ENCODE measurements at places on chromosomes 7 and 10.

- no peak for DNase-seq
Measured at GRCh38 chr7:20896996-20897395, 110.3 kb upstream of the SP8 start.

GRCh38 chr10:69786791-69787190 lies 14.9 kb upstream of the COL13A1 start:
- no peak for DNase-seq

- no peak for DNase-seq
Measured at GRCh38 chr10:77267703-77268675, 369.6 kb downstream of the KCNMA1 start.

DNA sequence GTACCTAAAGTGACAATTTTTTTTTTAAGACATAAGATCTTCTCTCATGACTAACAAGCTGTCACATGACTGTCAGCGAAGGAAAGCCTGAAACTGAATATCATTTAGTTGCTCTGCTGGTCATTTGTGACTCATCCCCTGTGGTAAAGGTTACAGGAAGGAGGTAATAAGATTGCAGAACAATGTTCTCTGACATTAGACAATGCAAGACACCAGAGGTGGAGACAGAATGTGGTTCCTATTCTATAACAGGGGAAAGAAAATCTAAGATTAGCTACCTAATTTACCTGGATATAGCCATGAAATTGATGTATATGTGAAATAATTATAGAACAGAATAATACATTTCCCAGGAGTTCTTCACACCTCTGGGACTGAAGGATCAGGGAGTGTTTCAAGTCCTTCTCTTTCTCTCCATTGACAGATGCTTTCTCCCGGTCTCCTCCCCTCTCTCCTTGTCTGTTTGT lies 47.7 kb downstream of the LRGUK start:
- peak; percentile 67 for DNase-seq

- DNase-seq: no peak
Measured at GRCh38 chr10:5503477-5503835, 4.1 kb upstream of the CALML5 start.

DNA sequence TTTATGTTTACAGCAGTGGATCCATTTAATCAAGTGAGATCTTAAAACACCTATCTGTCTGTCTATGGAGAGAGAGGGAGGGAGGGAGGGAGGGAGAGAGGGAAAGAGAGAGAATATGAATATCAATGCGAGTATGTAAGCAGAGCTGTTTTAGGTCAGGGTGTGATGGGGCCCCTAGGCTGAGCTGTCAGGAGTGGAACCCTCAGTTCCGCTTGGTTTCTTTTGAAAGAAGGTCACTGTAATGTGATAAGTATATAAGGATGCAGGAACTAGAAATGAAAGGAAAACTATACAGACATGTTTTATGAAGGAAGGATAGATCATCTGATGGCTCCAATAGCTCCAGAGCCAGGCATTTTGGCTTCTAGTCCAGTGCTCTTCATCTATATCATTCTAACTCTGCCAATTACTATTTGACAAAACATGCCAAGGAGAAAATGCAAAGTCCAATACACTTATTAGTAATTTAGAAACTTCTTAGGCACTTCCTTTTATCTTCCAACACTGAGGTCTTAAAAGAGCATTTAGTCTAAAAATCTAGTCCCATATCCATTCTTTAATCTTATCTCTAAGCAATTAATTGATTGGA lies 70.3 kb downstream of the NRCAM start:
- DNase-seq: no peak

DNA sequence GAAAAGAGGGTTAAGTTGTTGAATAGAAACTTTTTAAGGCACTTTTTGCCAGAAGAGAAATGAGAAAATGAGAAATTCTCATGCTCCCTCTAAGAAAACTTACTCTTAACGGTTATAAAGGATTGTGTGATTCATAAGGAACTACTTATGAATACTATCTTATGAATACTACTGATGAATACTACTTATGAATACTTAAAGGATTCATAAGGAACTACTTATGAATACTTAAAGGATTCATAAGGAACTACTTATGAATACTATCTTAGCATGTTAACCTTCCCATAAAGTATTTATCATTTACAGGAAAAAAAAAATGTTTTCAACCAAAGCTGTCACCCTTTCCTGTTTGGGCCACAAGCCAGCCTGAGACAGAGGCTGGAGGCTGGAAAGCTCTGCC lies 53.1 kb upstream of the UCN3 start:
- no peak for DNase-seq

DNA sequence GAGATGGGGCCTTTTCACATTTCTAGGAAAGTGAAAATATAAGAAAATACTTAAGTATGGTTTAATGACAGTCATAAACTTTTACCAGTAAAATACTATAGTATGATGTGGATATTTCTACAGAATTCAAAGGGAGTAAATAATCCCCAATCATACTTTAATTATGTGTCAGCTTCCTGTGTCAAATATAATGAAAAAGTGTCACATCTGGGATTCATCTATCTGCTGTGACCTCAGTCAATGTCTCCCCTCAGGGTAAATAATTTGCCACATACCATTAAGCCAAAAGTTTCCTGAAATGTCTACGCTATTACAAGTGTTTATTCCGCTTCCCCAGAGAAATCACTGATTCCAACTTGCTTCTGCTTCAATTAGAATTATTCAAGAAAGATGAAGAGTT lies 110.5 kb downstream of the ITGA8 start:
- DNase-seq: no peak

DNA sequence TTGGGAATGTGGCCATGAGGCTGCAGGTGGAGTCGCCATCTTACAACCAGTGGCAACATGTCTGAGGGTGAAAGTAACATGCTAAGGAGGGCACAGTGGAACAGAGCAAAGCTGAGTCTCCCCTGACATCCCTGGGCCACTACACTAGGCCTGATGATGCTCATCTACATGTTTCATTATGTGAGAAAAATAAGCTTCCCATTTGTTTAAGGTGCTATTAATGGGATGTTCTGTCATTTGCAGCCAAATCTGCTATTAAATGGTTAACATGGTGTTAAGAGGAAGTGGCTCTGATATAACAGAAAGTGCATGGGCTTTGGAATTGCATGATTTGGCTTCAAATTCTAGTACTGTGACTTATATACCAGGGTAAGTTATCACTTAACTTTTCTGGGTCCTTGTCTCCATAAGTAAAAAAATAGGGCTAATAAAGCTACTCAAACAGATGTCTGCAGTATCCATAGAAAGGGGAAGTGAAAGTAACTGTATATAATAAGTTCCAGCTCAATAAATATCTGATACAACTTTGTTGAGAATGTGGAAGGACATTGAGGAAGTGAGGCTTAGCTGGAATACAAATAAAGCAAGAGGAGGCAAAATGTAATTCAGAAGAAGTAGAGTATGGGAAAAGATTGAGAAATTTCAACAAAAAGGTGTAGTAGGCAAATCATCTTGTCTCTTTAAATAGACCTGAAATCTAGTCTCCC lies 158.9 kb downstream of the RTKN2 start:
- no peak for DNase-seq

DNA sequence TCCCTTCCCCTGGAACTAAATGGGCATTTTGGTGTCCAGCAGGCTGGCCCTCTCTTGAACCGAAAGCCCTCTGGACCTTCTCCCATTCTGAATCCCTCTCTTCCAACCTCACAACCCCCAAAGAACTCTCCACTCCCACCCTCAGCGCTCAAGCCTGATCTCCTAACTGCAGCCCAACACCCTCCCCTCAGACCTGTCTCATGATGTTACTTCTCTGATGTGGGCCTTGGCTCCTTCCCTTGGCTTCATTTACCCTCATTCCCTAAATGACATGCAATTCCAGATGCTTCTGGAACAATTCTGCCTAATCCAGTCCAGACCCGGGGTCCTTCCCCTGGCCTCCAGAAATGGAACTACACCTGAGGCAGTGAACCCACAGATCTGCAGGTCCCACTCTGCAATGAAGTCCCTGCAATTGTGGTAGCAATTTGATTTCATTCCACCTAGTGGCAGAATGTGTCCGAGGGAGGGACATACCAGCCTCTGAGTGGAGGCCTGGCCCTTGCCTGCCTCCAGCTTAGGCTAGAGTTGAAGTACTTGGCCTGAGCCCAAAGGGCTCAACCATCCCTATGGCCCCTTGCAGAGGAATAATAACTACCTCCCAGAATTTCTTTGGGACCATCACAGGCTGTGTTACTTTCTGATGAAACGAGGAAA lies 4.1 kb upstream of the CEP41 start:
- no peak for DNase-seq

DNA sequence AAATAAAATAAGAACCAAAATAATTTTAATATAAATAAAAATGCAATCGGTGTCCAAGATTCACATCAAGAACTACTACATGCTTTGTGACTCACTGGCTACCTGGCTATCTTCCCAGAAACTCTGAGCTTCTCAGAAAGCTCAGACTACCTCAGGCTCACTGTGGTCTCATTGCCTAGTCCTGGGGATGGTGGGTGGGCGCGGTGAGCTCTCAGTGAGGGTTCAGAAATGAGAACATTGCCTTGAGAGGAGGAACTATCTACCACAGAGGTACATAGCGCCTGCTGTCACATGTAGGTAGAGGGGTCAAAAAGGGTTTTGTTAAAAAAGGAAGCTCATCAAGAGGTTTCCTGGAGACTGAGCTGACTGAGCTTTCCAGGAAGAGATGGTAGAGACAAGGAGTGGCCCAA lies 108.0 kb downstream of the WDFY4 start:
- DNase-seq: no peak

- no peak for DNase-seq
Measured at GRCh38 chr10:85635650-85636049, 730.9 kb downstream of the GRID1 start.

GRCh38 chr10:120996456-120997034 lies 145.4 kb downstream of the WDR11 start:
- no peak for DNase-seq

- no peak for DNase-seq
Measured at GRCh38 chr10:132061465-132061864, 4.3 kb upstream of the JAKMIP3 start.

DNA sequence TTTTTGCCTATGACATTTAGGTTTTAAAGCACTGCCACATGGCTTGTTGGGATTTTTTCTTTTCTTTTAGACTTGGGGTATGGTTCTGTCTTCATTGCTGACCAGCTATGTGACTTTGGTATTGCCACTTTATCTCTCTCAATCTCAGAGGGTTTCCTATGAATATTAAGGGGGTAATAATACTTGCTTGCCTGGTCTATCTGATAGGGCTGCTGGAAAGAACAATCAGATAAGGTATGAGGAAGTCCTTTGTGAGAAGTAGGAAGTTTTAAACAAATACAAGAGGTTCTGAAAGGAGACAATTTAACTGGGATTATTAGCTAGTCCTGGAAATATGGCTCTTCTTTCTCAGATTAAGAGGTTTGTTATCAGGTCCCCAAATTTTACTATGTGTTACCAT lies 80.8 kb downstream of the ZNF92 start:
- no peak for DNase-seq

DNA sequence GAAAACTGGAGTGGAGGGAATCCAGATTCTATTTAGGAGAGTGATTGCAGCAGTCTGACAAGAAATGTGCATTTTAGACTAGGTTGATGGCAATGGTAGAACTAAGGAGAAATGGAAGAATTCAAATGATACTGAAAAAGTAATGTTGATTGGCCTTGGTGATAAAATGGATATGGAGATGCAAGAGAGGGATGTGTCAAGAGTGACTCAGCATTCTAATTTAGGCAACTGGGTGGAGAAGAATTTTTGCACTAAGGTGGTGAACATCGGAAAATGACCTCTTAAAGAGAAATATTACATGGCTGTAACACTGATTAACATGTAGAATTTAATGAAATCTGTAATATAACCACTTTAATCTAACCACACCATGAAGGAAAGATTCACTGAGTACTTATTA lies 806.5 kb downstream of the PHTF2 start:
- DNase-seq: no peak

GRCh38 chr7:24075426-24075810 lies 208.6 kb upstream of the NPY start:
- no peak for DNase-seq

GRCh38 chr7:114835303-114835702 lies 86.6 kb upstream of the MDFIC start:
- DNase-seq: no peak

GRCh38 chr10:53598914-53599313 lies 826.3 kb upstream of the MBL2 start:
- DNase-seq: no peak

DNA sequence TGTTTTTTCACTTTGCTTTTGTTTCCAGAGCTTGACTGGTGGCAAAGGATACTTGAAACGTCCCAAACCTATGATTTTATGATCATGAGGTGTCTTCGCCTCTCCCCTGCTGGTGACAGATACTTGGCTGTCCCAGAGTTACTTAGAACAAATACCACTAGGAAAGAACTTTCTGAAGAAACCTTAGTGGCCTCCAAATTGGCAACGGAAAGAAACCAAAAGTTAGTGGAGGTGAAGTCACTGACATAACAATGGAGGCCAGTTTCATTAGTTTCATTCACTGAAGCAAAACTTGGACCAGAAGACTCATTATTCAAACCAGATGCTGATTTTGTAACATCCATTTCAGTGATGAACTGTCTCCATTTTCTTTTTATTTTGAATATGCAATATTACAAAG lies 68.6 kb downstream of the JAZF1 start:
- no peak for DNase-seq

DNA sequence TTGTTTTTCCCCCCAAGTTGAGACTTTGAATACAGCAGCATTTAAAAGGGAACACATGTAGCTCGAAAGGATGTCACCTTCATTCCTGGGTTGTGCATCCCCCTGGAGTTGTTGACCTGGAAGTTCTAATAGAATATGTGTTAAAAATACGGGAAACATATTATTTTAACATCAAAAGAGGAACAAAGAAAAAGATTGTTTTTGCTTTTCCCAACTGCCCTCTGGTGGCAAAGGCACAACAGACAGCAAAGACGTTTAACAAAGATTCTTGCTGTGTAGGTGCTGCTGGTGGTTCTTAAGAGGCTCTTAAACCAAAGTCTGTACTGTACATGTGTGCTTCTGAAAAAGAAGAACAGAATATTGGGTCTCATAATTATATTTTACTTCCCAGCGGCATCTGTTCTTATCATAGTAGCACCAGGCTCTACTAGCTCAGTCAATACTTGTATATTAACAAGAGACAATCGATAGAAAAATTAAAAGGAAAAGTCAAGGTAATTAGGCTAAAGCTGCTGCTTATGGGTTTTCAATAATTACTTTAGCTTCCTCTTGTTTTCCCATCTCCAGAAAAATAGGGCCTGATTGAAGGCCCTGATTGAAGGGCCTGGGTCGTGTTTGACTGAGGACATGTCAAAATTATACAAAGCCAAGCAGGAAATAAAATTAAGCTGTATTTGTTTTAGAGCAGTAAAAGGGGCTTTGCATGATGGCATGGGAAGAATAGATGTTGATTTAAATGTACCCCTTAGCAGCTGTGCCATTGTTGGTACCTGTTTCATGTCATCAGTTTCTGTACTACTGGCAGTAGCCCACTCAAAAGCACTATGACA lies 384.2 kb upstream of the LRGUK start:
- DNase-seq: peak; percentile 18
